ENCODE measurements at places on chromosomes 11 and 22. TPM values are rescaled to one million over a fixed set of nuclear protein-coding genes. Genes with fewer than 3 reads are reported as not detected.

Gene PAMR1
- 0.84 TPM for total RNA-seq

Gene OR5I1
- total RNA-seq, result not detected

Gene ANO5
- total RNA-seq, result under 0.01 TPM

Gene SLC22A24
- not detected for total RNA-seq

Gene BANF1
- total RNA-seq, result 18.2 TPM

Gene NLRP14
- total RNA-seq, result not detected

Gene A4GALT
- 60.2 TPM for total RNA-seq

Gene FUT4
- 6.4 TPM for total RNA-seq

Gene CHRM4
- 0.17 TPM for total RNA-seq

Gene OR8K5
- total RNA-seq, result not detected

Gene ENTHD1
- not detected for total RNA-seq

Gene SMDT1
- total RNA-seq, result 5.4 TPM

Gene SHISAL1
- total RNA-seq, result not detected

Gene GGA1
- total RNA-seq, result 48.3 TPM

Gene C11orf42
- total RNA-seq, result not detected

Gene OR8U1
- not detected for total RNA-seq

Gene ARHGAP20
- 1.0 TPM for total RNA-seq

Gene DENND6B
- total RNA-seq, result 1.3 TPM

Gene CD3D
- total RNA-seq, result not detected

Gene CLP1
- 24.6 TPM for total RNA-seq

Gene MMP8
- not detected for total RNA-seq

Gene MYBPC3
- total RNA-seq, result not detected

Gene TUBA8
- total RNA-seq, result 1.0 TPM

Gene CSTPP1
- 8.5 TPM for total RNA-seq

Gene OR8G1
- not detected for total RNA-seq

Gene MPST
- total RNA-seq, result 168 TPM

Gene PNPLA5
- total RNA-seq, result not detected

Gene CCDC87
- 0.17 TPM for total RNA-seq

Gene OR51V1
- not detected for total RNA-seq

Gene C11orf87
- not detected for total RNA-seq

Gene CXCR5
- total RNA-seq, result not detected

Gene SMCO4
- total RNA-seq, result 6.2 TPM

Gene PRMT3
- 11.7 TPM for total RNA-seq

Gene C11orf71
- 3.6 TPM for total RNA-seq

Gene CEP57
- total RNA-seq, result 49.0 TPM

Gene NPAS4
- total RNA-seq, result not detected

Gene OR52E8
- total RNA-seq, result not detected

Gene DERL3
- 1.3 TPM for total RNA-seq

Gene TRPC6
- total RNA-seq, result 28.3 TPM

Gene SPI1
- not detected for total RNA-seq

Gene SPTBN2
- total RNA-seq, result 50.4 TPM

Gene ST14
- total RNA-seq, result 0.34 TPM

Gene YPEL1
- total RNA-seq, result 5.1 TPM

Gene OR4A5
- total RNA-seq, result not detected

Gene GVQW3
- 0.68 TPM for total RNA-seq

Gene C11orf16
- total RNA-seq, result not detected

Gene SERHL2
- total RNA-seq, result 3.0 TPM

Gene OR8K3
- total RNA-seq, result not detected

Gene TP53I11
- total RNA-seq, result 31.0 TPM

Gene MMP26
- not detected for total RNA-seq
